ENCODE measurements at places on chromosomes 2 and 18. TPM values are rescaled to one million over a fixed set of nuclear protein-coding genes. Genes with fewer than 3 reads are reported as not detected.

KLHL29 gene
- total RNA-seq: 2.4 TPM

PRKRA gene
- 78.2 TPM for total RNA-seq

TNFAIP6 gene
- total RNA-seq: not detected

TMEM247 gene
- not detected for total RNA-seq

RNF25 gene
- 9.6 TPM for total RNA-seq

LRRTM4 gene
- not detected for total RNA-seq

MGAT4A gene
- total RNA-seq: 87.5 TPM

GKN1 gene
- total RNA-seq: not detected

TYMS gene
- total RNA-seq: 325 TPM

LRATD1 gene
- total RNA-seq: not detected

STON1 gene
- 0.45 TPM for total RNA-seq

DLX1 gene
- not detected for total RNA-seq

AKAIN1 gene
- total RNA-seq: not detected

ATP8B1 gene
- not detected for total RNA-seq

ARHGAP25 gene
- 43.0 TPM for total RNA-seq

MAPK4 gene
- not detected for total RNA-seq

ANKRD44 gene
- total RNA-seq: 87.8 TPM

SH3RF3 gene
- 1.8 TPM for total RNA-seq

DNA sequence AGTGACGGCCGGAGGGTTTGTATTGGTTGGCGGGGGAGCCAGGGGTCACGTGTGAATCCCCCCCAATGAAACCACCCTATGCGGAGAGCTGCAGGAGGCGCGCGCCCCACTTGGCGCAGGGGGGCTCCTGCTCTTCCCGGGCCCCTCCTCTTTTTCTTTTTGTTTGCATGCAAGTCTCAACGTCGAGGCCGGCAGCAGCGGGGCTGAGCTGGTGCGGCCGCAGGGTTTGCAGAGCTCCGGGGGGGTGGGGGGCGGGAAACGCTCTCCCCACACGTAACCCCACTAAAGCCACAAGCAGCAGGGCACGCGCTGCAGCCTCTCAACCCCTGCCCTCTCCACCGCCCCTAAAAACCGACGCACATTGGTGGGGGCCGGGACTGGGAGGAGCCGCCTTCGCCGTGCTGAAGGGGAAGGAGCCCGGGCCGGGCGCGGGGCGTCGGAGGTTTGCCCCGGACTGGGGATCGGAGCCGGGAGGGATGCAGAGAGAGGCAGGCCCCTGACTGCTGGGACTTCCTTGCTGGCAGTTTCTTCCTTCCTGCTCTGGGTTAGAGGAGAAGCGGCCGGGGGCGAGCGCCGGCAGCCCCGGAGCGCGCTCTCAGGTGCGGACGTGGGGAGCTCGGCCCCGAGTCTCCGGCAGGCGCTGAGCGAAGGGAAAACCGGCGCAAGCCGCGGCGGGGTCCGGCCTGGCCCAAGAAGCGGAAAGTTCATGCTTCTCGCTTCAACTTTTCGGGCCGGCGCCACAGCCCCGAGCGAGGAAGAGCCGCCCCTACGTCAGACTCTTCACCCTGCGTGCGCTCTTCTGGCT lies 864 bp downstream of the LBH start:
- peak; percentile 66 for DNase-seq

- DNase-seq: no peak
Observed at GRCh38 chr2:100273387-100273786, 48.9 kb downstream of the LONRF2 start.

GRCh38 chr2:20561637-20562454 lies 89.1 kb downstream of the HS1BP3 start:
- no peak for DNase-seq

DNA sequence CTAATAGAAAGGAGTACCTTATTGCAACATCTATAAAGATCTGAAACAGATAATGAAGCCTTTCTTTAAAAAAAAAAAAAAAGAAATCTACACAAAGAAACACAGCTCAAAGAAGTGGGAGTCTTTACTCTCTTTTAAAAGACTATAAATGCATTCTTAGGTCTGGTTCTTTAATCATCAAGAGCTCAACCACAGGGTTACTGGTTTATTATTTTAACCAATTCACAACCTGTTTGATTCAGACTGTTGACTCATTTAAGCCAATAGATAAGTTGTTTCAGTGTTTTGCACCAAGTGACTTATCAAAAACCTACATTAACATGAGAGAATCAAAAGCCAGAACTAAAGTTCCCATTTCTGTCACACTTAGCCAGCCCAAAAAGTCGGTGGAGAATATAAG lies 93.1 kb downstream of the TCF4 start:
- DNase-seq: no peak

DNA sequence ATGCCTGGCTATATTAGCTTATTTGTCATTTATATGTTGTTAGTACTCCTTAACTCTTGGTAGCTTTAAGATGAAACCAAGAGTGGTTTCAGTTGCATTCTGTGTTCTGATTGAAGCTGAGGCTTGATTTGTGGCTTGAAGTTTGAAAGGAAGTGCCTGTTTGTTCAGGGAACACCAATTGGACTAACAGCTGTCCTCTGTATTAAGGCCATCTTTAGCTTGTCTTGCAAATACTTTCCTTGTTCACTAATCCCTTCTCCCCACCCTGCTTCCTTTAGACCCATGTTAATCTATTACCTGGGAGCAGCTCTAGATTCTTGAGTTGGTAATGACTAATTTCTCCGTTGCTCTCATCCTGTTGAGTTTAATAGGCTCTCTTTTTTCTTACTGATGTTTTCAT lies 13.4 kb downstream of the ITGA6 start:
- DNase-seq: no peak

DNA sequence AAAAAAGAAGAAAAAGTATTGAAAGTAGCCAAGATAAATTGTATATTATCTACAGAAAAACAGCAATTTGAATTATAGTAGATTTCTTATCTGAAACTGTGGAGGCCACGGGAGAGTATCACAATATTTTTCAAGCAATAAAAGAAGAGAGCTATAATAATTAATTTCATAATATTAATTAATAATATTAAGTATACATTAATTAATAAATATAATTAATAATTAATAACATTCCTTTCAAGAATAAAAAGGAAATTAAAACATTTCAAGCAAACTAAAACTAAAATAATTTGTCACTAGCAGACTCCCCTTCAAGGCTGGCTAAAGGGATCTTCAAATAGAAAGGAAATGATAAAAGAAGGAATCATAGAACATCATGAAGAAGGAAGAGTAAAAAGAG lies 372.7 kb upstream of the KYNU start:
- DNase-seq: no peak

- DNase-seq: no peak
Observed at GRCh38 chr18:46485675-46486194, 171.3 kb downstream of the LOXHD1 start.

DNA sequence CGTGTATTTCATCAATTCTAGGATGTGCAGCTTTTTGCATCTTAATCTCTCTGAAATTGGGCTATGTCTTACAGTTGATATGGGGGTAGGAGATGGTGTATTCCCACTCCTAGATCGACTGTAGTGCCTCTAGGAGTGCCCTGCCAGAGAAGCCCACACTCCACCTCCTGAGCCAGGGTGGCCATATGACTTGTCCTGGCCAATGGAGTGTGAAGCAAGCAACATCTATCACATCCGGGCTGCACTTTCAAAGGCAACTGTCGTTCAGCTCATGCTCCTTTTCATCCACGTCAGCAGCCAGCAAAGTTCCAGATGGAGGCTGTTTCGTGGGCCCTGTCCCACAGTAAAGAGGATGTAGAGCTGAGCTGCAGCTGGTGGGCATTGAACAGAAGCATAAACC lies 149.4 kb upstream of the SLC1A4 start:
- DNase-seq: peak; percentile 53

- DNase-seq: no peak
Observed at GRCh38 chr2:86557836-86558235, 5.4 kb downstream of the CHMP3 start.

GRCh38 chr18:1013951-1014350 lies 109.3 kb downstream of the ADCYAP1 start:
- no peak for DNase-seq

- DNase-seq: no peak
Observed at GRCh38 chr2:204849892-204850291, 304.6 kb downstream of the PARD3B start.

DNA sequence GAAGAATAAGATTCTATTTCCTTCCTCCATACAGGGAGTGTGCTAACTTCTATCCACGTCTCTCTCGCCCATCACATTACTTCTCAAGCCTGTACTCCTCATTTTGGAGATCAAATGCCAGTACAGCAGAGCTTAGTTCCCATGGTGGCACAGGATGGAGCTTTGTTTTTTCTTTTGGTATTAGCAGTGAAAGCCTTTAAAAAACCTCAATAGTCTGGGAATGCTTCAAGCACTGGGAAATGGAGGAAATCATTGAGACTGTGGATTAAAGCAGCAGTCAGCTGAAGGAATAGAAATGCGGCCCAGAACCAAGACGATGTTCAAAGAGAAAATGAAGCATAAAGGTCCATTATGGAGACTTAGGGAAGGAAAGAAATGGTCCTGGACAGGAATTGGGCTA lies 102.3 kb downstream of the NRXN1 start:
- no peak for DNase-seq

GRCh38 chr2:39839261-39839848 lies 60.3 kb upstream of the THUMPD2 start:
- no peak for DNase-seq

- DNase-seq: no peak
Observed at GRCh38 chr2:184730288-184730687, 132.0 kb downstream of the ZNF804A start.

- DNase-seq: no peak
Observed at GRCh38 chr2:9153643-9153980, 53.0 kb upstream of the ASAP2 start.

DNA sequence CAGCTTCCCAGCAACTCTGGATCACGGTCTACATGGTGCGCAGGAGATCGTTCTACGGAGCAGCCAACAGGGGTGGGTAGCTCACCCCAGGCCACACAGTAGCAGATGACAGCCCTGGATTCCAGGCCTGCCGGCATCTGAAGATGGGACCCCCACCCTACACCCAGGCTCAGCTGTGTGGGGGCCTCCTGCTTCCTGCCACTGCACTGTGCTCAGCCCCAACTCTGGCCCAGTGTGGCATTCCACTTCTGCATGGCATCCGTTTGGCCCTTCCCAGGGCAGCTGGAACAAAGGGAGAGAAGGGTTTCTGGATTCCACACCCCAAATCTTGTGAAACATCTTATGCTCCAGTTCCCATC lies 9.1 kb downstream of the PER2 start:
- DNase-seq: no peak

DNA sequence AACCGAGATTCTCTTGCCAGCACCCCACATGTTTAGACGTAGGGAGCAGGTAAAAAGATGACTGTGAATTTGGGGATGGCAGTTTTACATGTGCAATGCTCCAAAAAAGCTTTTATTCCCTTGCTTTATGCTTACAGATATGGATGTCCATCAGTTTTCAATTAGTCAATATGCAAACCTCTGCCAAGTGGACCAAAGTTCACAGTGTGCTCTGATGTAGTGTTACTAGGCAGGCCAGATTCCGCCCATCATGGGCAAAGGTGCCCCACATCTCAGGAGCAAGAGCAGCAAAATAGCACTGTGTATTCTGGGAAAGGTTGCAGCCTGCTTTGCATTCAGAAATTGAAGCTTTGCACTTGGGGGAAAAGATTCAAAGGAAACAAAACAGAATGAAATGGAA lies 329.7 kb upstream of the ZEB2 start:
- DNase-seq: no peak

GRCh38 chr2:182667315-182667695 lies 48.8 kb upstream of the DNAJC10 start:
- DNase-seq: no peak

- peak; percentile 35 for DNase-seq
Observed at GRCh38 chr2:165863810-165864261, 69.8 kb upstream of the GALNT3 start.
